Foreskin keratinocyte (primary cell): ENCODE measurements at places on chromosomes 12 and 14. TPM values are rescaled to one million over a fixed set of nuclear protein-coding genes. Genes with fewer than 3 reads are reported as not detected.

DNA sequence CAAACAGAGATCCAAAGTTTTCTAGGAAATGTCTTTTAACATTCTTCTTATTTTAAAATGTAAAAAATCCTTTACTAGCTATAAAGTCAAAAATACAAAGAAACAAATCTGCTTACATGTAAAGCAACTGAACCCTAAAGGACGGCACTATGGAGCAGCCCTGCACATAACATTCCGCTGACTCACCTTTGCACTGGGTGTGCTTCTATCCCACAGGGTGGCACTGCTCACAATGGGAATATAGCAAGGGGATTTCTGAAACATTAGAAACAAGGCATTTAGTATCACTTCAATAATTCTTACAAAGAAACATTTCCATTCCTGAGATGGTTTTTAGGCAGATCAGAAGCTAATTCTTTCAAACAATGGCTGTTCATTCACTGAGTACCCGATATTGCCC is 94.3 kb downstream of the C12orf42 start:
- DNase-seq: peak; percentile 76

DNA sequence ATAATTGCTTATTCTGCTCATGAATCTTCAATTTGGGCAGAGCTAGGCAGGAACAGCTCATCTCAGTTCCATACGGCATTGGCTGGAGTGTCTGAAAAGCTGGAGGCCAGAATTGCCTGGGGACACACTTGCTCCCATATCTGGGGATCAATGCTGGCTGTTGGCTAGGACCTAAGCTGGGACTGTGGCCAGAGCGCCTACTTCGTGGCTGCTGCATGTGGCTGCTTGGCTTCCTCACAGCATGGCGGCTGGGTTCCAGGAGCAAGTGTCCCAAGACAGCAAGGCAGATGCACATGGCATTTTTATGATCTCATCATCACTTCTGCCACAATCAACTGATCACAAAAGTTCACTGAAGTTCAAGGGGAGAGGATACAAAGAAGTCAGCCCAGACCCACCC is 200.2 kb downstream of the TTC8 start:
- no peak for DNase-seq

GRCh38 chr12:60216226-60216625 is 620.4 kb downstream of the SLC16A7 start:
- DNase-seq: no peak

DNA sequence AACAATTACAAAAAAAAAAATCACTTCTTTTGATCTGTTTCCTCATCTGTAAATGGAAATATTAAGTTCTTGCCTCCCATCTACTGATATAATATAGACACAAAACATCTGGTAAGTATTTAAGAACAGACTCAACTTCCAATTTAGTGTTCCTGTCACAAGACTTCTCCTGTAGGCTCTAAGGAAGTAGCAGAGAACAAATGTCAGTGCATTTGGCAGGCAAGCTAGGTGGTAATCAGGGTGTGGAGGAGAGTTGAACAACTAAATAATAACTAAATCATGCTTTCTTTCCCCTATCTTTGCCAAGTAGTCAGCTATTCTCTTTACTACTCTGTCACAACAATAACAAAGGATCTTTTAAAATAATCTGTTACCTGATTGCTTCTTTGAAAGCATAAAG is 22.1 kb downstream of the BAZ1A start:
- DNase-seq: no peak

GRCh38 chr14:49991491-49991890 is 98.6 kb downstream of the ARF6 start:
- DNase-seq: no peak

DNA sequence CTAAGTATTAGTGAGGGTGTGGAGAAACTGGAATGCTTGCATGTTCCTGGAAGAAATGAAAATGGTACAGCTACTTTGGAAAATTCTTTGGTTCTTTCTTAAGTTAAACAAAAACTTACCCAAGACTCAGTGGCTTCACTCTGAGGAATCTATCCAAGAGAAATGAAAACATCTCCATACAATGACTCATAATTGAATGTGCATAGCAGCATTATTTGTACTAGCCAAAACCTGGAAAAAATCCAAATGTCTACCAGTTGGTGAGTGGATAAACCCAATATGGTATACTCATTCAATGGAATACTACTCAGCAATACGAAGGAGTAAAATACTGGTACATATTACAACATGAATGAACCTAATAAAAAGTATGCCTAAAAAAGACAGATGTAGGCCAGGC is 18.0 kb upstream of the CRACR2A start:
- DNase-seq: peak; percentile 71

GRCh38 chr12:99039367-99040120 is 394.5 kb downstream of the APAF1 start:
- no peak for DNase-seq

DNA sequence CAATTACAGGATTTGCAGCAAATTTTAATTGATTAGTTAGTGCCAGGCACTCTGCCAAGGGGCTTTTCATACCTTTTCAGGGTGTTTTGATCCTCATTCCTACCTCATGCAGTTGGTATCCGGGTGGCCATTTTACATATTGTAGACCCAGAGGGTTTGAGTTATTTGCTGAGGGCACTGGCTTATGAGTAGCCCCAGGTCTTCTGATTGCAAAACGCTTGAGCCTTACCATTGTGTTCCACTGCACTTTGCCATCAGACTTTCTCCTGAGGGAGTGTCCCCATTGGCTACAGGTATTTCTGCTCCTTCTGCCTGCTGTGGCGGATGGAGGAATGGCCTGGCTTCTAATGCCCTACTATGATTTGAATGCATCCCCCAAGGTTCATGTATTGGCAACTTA is 257.8 kb upstream of the CRY1 start:
- no peak for DNase-seq

- peak; percentile 7 for DNase-seq
Observed at GRCh38 chr12:16299403-16299802, 21.9 kb upstream of the SLC15A5 start.

- DNase-seq: no peak
Observed at GRCh38 chr14:70935135-70935534, 27.9 kb downstream of the PCNX1 start.

- DNase-seq: no peak
Observed at GRCh38 chr12:105109465-105110212, 2.1 kb downstream of the WASHC4 start.

DNA sequence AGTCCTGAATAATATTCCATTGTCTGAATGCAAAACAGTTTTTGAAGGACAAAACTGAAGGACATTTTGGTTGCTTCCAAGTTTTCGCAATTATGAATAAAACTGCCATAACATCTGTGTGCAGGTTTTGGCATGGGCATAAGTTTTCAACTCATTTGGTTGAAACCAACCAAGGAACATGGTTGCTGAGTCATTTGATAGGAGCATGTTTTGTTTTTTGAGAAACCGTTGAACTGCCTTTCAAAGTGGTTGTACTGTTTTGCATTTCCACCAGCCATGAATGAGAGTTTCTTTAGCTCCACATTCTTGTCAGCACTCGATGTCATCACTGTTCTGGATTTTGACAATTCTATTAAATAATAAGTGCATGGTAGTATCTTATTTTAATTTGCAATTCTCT is 23.0 kb upstream of the GSG1 start:
- DNase-seq: no peak

GRCh38 chr14:73457924-73458182 is 493 bp downstream of the NUMB start:
- no peak for DNase-seq

GRCh38 chr12:87995581-87996178 is 33.5 kb downstream of the C12orf50 start:
- peak; percentile 53 for DNase-seq

DNA sequence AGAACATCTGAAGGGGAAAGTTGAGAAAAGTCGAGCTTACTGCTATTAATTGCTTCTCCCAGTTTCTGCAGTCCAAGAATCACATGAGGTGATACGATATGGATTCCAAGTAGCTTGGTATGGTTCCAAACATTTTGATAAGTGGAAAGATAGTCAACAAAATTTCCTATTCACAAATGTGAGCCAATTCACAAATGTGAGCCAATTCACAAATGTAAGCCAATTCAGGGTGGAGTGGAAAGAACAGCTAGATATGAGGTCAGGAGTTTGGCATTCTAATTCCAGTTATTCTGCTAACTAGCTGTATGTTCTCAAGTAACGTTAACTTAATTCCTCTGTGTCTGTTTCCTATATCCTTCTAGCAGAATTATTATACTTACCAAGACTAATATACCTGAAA is 37.6 kb upstream of the DHRS4 start:
- DNase-seq: no peak

GRCh38 chr12:121022713-121023112 is 6.4 kb upstream of the C12orf43 start:
- DNase-seq: no peak

DNA sequence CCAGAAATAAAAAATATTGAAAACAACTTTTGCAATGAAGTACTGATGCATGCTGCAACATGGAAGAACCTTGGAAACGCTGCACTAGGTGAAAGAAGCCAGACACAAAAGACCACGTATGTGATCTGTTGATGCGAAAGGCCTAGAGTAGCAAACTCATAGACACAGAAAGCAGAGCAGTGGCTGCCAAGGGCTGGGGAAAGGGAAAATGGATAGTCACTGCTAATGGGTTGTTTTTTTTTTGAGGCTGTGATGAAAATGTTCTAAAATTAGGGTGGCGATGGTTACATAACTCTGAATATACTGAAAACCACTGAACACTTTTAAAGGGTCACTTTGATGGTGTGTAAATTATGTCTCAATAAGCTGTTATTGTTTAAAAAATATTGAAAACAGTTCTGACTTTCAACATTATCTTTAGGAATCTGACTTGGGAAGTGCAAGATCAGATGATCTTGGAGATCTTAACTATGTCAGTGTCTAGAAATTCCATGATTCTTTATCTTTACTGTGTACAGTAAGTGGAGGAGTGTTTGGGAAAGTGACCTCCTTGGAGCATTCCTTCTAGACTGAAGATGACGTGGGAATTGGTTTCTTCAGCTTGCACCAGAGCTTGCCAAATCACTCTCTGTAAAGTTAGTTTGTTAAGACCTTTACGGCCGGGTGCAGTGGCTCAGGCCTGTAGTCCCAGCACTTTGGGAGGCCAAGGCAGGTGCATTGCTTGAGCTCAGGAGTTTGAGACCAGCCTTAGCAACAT is 12.4 kb downstream of the MLXIP start:
- no peak for DNase-seq

DNA sequence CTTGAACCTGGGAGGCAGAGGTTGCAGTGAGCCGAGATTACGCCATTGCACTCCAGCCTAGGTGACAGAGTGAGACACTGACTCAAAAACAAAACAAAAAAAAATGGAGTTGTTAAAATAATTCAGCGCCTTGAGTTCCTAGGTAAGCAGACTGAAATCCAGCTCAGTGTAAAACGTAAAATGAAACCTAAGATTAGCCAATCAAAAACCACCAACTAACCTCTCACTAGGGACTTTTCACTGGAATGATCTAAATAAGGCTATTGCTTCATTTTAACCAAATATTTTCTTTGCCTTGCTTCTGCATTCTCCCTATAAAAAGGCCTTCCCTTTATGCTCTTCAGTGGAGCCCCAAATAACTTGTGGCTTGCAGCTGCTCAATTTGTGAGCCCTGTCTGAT is 91.6 kb upstream of the HIF1A start:
- no peak for DNase-seq

DNA sequence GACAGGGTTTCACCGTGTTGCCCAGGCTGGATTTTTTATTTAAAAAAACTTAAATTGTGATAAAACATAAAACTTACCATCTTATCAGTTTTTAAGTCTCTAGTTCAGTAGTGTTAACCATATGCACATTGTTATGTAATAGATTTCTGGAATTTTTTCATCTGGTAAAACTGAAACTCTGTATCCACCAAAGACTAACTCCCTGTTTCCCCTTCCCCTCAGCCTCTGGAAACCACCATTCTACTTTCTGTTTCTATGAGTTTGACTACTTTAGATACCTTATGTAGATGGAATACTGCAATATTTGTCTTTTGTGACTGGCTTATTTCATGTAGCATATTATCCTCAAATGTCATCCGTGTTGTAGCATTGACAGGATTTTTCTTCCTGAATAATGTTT is 12.8 kb upstream of the PLEKHG3 start:
- no peak for DNase-seq

- DNase-seq: no peak
Observed at GRCh38 chr12:6229224-6230218, 29.3 kb downstream of the CD9 start.

DNA sequence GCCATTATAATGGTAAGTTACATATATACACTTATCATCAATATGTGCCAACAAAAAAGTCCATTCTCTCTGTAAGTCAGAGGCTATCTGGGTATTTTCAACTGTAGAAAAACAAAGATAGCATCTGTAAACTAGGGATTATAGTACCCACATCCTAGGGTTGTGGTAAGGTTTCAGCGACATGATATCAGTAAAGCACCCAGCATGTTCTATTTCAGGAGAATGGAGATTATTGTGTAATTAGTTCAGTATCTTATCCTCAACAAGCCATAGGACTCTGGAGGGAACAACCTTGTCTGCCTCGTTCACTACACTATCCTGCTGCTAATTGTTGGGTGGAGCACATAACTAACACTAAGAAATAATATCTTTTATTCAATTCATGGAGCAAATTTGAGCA is 19.7 kb upstream of the CKAP4 start:
- no peak for DNase-seq

GRCh38 chr14:50943943-50944646 is at the start of gene PYGL:
TSS of gene PYGL (minus strand) at chr14:50944483. CDS start at chr14:50944403, 80 bp downstream.
- peak; percentile 75 for DNase-seq

- DNase-seq: peak; percentile 35
Observed at GRCh38 chr14:88895116-88895515, 70.7 kb downstream of the TTC8 start.

GRCh38 chr12:89787763-89788162 is 79.1 kb upstream of the ATP2B1 start:
- no peak for DNase-seq

C12orf54 gene
- polyA plus RNA-seq: 5.3 and 8.6 TPM in 2 replicates

IFNG-AS1 gene
- polyA plus RNA-seq: not detected in 2 replicates

LRRK2 gene
- polyA plus RNA-seq: 0.01 and 0.12 TPM in 2 replicates

RASSF9 gene
- 0.51 and 0.74 TPM in 2 replicates for polyA plus RNA-seq

SLCO1C1 gene
- polyA plus RNA-seq: not detected in 2 replicates

FGD4 gene
- polyA plus RNA-seq: 1.4 and 1.7 TPM in 2 replicates

IQSEC3 gene
- 0.01 TPM in 1 of 2 replicates, not detected in the other for polyA plus RNA-seq

ADAM21 gene
- polyA plus RNA-seq: 0.18 TPM in 2 replicates

DLGAP5 gene
- 15.9 and 25.0 TPM in 2 replicates for polyA plus RNA-seq

SIX4 gene
- polyA plus RNA-seq: 1.8 and 2.6 TPM in 2 replicates
